ENCODE measurements at places on chromosomes 3 and 15.

DNA sequence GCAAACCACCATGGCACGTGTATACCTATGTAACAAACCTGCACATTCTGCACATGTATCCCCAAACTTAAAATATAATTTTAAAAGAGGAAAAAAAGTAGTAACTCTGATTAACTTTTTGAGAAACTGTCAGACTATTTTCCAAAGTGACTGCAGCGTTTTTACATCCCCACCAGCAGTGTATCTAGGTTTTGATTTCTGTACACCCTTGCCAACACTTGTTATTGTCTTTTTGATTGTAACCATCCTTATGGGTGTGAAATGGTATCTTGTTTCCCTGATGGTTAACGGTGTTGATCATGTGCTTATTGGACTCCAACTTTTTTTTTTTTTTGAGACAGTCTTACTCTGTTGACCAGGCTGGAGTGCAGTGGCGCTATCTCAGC lies 23.0 kb upstream of the ALPK3 start:
- no peak for DNase-seq

DNA sequence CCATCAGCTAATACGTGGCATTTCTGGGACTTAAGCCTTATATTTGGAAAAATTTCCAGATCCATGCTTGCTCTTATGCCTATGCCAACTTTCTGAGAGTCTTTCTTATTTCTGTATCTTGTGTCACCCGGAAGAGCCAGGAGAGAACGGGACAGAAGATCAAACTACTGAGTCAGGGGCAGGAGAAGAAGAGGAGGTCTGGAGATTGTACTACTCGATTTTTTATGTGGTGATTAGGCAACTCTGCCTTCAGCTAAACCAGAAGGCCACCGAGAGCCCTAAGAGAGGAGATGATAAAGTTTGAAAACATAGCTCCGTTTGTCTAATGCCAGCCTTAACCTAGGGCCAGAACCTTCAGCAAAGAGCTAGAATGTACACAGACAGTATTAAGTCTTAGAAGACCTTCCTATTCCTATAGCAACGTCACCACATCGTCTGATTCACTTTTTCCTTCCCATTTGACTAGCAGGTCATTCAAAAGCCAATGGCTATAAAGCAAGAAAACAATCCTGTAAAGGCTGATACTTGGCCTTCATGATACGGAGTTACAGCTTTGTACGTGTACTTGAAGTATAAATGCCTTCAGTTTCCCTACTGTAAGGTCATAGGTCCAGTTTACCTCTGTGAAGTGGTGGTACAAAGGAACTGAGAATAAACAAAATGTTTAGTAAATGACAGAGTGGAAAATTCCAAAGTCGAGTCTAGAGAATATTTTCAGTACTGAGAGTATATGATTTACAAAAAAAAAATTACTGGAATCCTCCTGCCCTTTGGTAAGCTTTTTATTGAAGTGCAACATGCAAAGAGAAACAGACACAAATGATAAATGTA lies 96.1 kb upstream of the ICE2 start:
- DNase-seq: no peak

DNA sequence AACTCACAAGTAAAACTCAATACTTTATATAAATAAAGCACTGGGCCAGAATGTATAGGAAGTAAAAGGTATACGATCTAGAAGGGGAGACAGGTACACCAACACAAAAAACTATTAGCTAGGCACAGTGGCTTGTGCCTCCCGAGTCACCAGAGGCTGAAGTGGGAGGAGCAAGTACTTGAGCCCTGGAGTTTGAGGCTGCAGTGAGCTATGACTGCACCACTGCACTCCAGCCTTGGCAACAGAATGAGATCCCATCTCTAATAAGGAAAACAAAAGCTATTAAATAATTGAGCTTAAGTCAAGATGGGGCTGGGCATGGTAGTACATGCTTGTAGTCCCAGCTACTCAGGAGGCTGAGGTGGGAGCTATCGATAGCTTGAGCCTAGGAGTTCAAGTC lies 17.0 kb downstream of the PIK3CB start:
- DNase-seq: no peak

GRCh38 chr3:154214306-154214705 lies 93.1 kb downstream of the ARHGEF26 start:
- no peak for DNase-seq

GRCh38 chr3:74331711-74332110 lies 282.7 kb downstream of the CNTN3 start:
- no peak for DNase-seq

GRCh38 chr3:126987129-126987528 lies 4.2 kb downstream of the PLXNA1 start:
- no peak for DNase-seq

GRCh38 chr3:71585131-71585530 lies 1.6 kb upstream of the FOXP1 start:
- DNase-seq: no peak

DNA sequence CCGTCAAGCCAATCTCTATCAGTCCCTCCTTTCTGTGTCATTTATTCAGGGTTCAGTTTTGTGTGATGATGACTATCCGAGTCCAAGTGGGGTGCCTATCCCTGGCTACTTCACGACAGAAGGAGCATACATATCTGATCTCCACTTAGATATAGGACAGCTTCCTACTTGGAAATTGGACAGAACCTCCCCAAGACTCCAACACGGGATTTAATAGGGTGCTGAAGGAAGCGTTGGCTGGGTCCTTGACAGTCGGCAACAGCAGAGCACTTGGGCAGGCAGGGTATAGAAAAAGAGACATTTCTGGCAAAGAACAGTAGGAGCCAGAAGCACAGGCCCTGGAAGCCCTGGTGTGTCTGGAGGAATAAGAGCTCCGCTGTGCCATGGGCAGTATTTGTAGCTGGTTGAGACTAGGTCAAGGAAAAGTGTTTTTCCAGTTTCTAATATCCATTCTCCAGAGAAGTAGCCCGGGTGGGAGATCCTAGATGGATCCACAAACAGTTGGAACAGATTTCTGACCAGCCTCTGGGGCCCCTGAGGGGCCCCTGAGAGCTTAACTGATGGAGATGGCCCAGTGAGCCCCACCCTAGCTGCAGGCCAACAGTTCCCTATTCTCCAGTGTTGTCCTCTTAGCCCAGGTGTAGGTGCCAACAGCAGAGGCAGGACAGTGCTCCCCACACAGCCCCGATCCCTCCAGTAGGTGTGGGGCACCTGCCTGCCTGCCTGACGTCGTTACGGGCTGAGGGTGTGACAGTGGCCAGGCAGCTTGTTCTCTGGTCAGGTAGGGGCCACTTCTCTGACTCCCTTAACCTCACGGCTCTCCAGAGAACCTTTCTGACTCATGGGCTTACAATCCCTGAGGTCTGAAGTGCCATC lies 130.8 kb downstream of the CHCHD6 start:
- no peak for DNase-seq

- DNase-seq: no peak
Observed at GRCh38 chr3:189337673-189338091, 165.9 kb downstream of the TPRG1 start.

- no peak for DNase-seq
Observed at GRCh38 chr3:95352471-95352870, 1289.6 kb downstream of the NSUN3 start.

DNA sequence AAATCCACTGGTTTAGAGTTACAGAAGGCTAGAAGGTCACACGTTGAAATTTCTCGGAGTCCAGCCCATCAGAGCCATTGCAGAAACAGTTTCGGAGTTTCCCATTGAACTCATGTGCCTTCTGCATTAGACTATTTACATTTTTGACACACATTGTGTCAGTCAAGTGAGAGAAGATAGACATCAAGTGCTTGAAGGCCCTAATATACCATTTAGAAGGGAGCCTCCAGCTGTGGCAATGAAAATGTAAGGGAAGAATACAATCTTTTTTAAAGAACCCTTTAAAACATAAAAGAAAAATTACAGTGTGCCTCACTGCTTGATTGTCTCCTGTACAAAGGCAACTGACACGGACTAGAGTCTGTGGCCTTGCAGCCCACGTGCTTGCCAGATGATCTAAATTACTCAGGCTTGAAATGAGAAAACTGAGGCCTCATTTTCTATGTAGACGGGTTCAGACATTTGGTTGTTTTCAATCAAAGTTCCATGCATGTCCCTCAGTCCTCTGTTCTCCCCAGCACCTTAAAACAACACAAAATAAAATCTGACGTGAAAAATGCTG lies 650.5 kb downstream of the ROBO2 start:
- DNase-seq: no peak

DNA sequence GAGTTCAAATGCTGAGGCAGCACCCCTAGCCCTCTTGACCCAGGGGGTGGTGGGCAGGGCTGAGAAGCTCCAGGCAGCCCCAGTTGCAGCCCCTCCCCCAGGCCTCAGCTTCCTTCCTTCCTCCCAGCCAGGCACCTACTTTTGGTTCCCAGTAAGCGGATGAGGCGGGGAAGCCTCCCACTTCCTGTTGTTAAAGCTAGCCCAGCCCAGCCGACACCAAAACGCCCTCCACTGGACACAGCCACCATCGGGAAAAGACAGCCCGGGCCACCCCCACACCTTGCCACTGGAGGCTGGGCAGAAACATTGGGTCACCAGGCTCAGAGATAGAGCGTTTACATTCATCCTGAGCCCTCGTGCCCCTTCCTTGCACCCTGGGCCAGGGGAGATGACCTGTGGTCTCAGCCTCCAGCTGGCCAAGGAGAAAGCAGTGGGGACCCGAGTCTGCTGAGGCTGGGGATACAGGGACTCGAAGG lies 3.5 kb downstream of the DUSP7 start:
- peak; percentile 93 for DNase-seq

DNA sequence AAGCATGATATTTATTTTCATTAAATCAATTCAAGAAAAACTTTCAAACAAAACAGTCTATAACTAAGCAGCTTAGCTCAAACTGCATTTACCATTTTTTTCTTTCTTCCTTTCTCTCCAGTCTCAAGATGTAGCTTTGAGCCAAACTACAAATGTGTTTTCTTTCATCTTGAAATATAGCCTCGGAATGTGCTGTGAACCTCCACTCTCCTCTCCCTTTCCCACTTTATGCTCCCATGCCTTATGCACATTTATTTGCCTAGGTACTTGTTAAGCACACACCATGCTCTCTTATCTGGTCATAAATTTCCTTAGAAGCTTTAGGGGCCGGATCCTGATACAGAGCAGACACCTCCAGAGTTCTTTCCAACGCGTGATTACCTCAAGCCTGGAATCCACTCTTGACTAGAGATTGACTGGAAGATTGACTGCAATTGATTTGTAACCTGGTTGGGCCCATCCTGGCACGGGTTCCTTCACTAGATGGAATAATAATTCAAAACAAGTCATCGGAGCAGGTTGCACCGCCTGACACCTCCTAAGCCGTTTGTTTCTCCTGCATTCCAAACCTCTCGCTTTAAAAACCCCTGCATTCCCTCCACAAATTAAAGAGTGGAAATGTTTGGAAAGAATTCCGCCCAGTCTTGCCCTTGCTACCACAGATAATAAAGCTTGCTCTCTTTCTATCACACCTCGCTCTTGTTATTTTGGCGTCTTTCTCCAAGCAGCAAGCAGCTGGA lies 344.7 kb downstream of the CHL1 start:
- DNase-seq: no peak

- no peak for DNase-seq
Observed at GRCh38 chr15:35290301-35290721, 205.2 kb upstream of the NANOGP8 start.

DNA sequence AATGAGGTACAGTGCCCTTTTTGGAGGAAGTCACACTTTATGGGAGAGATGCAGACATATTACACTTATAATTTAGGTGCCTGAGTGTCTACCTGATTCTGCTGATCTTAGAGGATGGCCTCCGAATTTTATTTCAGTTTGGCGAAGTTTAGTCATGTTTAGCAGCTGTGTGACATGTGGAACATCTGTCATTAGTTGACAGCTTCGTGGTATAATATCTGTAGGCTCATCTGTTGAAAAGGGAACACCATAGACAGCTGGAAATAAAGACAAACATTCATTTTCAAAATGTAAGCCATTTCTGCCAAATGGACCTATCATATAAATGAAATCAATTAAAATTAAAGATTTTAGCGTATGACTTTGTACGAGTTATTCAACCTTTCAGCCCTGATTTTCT lies 165.4 kb downstream of the CFAP20DC start:
- no peak for DNase-seq

DNA sequence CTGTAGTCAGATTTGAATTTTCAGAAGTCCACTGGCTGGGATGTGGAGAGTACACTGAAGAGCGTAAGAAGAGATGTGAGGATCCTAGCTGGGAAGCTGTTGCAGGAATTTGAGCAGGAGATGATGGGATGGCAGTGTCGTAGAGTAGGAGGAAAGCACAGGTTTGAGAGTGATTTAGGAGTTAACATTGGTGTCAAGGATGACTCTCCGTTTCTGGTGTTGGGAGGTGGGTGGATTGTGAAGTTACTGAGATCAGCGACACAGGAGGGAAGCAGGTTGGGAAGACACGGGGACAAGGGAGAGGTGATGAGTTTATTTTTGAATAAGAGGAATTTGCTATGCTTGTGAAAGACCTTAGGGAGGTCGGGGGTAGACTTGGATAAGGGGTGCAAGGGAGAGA lies 434.2 kb upstream of the TPM1 start:
- DNase-seq: no peak

GRCh38 chr3:25849641-25850385 lies 59.9 kb downstream of the OXSM start:
- DNase-seq: no peak

DNA sequence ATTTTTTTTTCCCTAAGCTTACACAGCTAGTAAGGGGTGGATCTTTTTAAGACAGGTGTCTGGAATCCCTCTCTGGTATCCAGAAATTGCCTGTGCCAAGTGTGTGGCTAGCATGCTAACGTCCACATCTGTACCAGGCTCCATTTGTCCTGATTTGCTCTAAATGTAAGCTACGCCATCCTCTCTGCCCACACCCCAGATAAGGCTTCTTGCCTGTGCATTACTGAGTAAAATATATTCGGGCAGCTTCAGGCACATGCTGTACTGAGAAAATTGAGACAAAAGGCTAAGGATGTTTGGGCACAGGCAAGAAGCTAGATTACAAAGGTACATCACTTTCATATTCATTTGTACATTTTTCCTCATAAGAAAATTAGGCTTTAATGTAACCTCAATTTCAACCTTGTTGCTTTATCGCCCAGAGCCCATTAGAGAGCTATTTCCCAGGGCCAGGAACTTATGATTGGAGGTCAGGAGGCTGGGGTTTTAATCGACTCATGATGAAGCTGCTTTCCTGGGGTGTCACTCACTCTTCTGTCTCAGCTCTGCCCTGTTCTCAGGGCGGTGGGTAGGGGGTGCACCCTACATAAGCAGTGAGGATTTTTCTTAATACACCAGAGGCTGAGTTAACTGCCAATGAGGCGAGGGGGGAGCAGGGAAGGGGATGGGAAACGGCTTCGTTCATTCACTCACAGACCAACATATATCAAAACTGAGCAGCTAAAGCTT lies 106.3 kb downstream of the RORA start:
- DNase-seq: no peak

Data from heart left ventricle (tissue), 16 donors.